ENCODE measurements at places on chromosomes 12 and 14.

DNA sequence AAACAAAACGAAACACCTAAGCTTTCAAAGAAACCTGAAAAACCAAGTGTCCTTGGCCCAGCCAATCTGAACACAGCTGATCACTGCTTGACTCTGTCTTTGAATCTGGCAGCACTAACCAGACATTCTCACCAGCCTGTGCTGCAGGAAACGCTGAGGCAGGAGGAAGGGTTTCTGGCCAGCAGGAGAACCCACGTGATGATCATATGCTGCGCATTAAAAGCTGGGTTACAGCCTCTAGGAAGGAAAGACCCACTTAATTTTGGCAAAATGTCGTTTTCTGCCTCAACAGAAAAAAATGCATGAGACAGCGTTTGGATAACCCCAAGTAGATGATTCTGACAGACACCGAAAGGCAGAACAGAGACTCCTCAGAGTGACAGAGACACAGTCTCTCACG is 9.8 kb downstream of the APPL2 start:
- DNase-seq: no peak

- DNase-seq: no peak
Measured at GRCh38 chr12:106331599-106331998, 25.9 kb upstream of the POLR3B start.

DNA sequence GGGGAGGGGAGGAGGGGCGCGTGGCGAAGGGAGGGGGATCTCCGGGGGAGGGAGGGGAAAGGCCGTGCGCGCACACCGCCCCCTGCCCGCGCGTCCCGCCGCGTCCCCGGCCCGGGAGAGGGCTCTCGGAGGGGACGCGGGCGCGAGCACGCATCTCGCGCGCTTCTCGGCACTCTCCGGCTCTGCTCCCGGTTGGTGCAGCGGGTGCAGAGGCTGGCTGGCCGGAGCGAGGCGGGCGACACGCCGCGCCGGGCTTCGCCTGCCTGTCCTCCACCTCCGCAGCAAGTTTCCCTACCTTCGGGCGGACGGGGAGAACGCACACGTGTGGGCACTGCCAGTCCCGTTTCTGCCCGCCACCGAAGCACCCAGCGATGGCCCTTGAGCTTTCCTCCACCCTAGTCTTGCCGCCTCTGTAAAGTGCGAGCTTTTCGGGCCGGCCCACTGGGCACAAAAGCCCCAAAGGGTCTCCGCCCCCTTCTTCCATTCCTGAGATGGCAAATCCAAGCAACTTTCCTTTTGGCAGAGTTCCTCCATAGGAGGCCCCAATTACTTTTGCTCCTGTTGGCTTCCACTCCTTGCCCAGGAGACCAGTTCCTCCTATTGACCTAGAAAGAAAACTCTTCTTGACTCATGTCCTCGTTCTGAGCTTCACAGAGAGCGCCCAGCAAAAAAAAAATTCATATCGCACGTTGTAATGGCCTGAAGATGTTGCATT is 363 bp upstream of the CSAD start:
- DNase-seq: peak; percentile 79

DNA sequence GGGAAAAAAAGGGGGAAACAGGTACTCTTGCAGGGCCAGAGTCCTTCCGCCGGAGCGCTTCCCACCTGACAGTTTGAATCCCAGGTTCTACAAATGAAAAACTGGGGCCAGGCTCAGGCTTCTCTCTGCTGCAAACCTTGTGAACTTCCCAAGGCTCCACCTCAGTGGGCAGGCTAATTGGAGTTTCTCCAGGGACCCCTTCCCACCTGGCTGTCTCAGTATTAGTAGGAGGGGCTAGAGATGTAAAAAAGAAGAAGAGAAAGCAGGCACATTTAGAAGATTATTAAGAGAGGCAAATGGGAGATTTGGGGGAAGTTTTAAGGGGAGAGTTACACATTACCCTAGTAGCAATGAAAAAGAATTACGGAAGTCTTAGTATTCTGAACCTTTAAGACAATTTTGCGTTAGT is 20.0 kb upstream of the CLEC2D start:
- no peak for DNase-seq

All from ureter (tissue), 1 donor.